ENCODE measurements at places on chromosomes 2 and 18.

DNA sequence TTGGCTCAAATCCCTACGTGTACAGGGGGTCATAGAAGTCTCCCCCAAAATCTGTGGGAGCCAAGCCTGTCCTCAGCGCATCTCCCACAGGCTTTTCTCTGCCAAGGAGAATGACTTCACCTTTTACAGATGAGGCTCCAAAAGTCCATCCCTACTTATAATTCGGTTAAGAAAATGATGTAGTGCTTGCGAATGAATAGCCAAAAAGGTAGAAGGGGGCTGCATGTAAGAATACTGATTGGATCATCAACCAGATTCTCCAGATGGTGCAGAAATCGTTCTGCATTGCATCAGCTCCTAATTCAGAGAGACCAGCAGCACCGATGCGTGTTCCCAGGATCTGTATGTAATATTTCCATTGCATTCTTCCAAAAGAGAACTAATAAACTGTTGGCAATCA lies 91.9 kb downstream of the EPHA4 start:
- no peak for DNase-seq

DNA sequence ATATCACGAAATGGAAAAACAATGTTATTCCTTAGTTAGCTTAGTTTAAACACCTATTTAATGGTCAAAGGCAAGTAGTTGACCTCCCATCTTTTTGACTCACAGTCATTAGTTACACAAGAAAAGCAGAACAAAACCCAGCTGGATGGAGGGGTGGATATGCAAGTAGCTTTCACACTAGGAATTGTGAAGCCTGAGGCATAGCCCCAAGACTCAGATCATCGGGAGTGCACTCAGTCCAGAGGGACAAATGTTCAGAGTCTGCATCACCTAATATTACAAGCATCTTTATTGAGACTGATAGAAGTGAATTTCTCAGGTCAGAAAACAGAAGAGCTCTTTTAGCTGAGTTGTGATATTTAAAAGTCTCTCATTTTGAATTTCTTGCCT lies 15.5 kb upstream of the CPS1 start:
- no peak for DNase-seq

DNA sequence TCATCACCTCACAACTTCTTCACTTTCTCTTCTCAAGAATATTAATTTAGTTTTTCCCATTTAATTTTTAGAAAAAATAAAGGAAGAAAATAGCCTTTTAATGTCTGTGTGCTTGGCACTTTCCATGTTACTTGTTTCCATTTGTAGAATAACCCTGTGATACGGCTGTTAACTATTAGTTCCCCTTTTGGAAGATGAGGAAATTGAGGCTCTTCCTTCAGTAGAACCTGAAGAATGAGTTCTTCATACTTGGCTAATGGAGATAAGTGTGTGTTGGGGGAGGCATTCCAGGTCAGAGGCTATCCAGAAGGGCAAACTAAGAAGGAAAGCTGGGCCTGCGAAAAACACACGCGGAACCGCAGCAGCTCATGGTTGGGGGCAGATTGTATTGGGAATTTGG lies 38.3 kb downstream of the ZNF532 start:
- no peak for DNase-seq

GRCh38 chr2:20567159-20567925 lies 83.6 kb downstream of the HS1BP3 start:
- DNase-seq, result no peak

GRCh38 chr2:202005272-202005887 lies 28.3 kb upstream of the FZD7 start:
- no peak for DNase-seq

GRCh38 chr2:38636069-38636468 lies 29.8 kb upstream of the GALM start:
- no peak for DNase-seq

GRCh38 chr2:53252115-53252514 lies 515.5 kb upstream of the CHAC2 start:
- no peak for DNase-seq

DNA sequence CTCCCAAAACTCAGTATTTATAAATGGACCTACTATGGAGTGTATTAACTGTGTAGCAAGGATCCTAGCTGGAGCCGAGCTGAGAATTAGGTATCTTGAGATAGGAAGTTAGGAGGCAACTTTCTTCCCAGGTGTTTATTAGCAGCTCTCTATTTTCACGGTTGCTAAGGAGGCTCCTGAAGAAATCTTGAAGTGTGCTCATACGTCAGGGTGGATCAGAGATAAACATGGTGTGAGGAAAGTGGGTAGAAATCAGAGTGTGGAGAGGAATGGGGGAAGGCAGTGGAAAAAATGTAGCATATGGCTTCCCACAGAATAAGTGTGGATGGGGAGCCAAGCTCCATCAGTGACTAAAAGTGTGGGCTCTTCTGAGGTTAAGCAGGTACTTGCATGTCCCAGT lies 104.3 kb downstream of the ABCA12 start:
- DNase-seq, result no peak

DNA sequence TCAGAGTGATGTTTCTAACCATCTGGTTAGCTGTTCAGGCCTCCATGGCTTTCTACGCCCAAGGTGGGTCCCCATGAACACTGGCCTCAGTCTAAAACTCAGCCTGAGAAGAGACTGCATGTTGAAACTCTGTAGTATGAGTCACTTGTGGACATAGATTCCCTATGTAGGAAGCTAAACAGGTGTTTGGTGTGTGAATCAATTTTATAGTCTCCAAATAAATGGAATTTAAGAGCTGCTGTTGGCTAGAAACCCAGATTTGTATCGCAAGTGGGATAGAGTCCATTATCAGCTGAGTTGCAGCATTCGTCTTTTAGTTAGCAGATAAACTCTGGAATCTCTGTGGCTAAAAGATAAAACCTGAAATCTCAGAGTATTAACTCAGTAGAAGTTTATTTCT lies 131.4 kb downstream of the KCNS3 start:
- no peak for DNase-seq

- no peak for DNase-seq
These were observed 58.2 kb upstream of the ST6GAL2 start for GRCh38 chr2:106944215-106944614.

DNA sequence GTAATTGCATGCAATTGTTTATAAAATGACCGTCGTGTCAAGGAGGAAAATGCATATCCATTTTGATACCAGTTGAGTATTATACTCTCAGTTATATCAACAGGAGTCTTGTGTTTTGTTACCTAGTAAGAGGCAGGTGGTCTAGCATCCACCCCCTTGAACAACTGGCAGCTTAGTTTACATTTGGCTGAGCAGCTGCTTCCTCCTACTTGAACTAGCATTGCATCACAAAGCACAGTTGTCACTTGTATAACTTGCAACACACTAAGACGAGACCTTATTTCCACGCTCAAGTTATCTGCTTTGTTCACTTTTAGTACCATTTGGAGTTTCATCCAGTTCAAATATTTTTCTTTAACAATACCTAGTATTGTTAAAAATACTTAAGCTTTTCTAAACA lies 75.4 kb upstream of the UBE2E3 start:
- DNase-seq, result no peak

GRCh38 chr2:201402651-201403562 lies 45.8 kb upstream of the FLACC1 start:
- no peak for DNase-seq

DNA sequence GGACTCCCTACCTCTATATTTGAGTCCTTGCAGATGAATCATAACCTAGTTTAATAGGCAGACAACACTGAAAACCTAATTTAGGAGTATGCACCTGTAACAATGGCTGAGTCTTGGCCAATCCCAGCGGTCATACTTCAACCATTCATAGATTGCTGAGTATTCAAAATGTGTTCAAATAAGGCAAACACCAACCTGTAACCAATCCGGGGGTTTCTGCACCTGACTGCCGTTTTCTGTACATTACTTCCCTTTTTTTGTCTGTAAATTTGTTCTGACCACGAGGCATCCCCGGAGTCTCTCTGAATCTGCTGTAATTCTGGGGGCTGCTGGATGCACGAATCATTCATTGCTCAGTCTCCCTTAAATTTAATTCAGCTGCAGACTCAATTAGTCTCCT lies 338.6 kb downstream of the STK39 start:
- no peak for DNase-seq

GRCh38 chr2:143852759-143853158 lies 667.2 kb downstream of the ZEB2 start:
- no peak for DNase-seq

DNA sequence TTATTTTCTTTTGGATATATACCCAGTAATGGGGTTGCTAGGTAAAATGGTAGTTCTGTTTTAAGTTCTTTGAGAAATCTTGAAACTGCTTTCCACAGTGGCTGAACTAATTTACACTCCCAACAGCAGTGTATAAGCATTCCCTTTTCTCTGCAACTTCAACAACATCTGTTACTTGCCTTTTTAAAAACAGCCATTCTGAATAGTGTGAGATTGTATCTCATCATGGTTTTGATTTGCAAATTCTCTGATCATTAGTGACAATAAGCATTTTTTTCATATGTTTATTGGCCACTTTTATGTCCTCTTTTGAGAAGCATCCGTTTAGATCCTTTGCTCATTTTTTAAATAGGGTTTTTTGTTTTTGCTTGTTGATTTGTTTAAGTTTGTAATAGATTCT lies 291.3 kb upstream of the COL3A1 start:
- DNase-seq, result no peak

- peak; percentile 90 for DNase-seq
These were observed 305.9 kb upstream of the TMEFF2 start for GRCh38 chr2:192500550-192501200.

DNA sequence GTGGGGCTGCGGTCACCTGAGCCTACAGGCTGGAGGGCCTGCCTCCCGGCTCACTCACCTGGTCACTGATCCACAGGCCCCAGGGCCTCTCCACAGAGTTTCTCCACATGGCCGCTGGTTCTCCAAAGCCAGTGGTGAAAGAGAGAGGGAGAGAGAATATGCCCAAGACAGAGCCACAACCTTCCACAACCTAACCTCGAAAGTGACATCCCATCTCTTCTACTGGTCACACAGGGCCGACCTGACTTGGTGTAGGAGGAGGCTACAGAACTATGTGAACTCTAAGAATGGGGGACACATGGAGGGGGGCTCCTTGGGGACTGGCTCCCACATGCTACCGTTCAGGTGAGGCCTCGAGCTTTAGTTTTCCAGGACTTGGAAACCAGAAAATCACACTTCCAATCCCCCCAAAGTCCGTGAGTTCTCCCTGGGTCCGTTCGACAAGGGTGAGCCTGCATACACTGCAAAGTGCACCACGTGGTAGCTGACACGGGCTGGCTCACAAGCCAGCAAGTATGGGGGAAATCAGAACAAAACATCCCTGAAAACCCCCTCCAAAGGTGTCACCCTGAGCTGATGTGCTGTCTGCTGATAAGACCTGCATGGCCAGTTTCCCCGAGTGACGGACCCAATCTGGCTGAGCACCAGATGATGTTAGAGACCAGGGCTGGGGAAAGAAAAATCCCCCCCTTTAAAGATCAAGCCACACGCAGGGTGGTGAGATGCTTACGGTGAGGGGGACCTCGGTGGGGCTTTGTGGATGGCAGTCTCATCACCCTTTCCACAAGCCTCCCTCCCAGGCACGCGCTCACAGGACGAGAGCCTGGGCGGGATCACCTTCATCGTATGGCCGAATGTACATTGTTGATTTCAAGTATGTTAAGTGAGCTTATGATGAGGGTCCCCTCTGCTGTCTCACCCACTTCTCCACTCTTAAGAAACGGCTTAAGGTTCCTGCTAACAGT lies 54.2 kb upstream of the SEMA4C start:
- no peak for DNase-seq

DNA sequence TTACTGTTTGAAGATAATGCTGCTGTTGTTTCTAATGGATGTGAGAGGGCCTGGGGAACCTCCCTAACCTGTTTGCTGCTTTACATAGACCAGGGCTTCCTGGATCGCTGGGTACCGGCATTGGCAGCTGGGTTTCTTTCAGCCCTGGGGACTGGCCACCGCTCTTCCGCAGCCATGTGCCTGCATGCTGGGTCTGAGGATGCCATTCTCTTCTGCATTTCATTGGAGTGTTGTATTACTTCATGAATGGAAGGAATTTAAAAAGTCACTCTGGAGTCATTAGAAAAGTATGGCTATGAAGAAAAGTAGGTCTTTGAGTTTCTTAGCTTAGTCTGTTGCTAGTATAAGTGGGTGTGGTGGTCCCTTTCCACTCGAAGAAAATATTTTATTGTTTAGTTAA lies 107.3 kb upstream of the MGAT5 start:
- DNase-seq, result no peak

DNA sequence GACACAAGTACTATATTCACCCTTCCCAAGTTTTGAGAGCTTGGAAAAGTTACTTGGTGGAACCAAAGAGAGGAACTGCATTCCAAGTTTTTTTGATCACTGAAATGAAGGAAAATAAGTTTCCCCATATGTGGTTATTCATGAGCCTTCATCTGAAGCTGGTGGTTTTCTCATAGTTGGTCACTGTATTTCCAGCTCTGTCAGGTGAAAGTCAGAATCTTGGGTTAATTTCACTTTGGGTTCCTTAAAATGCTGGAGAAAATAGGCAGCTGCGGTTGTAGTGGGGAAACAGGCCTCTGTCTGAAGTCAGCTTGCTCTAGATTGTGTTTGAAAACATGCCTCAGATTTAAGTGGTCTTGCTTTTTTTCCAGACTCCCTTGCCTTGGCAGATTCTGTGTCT lies 200.5 kb downstream of the HRH4 start:
- DNase-seq, result no peak

GRCh38 chr2:31386172-31386571 lies 28.4 kb downstream of the XDH start:
- no peak for DNase-seq

GRCh38 chr2:230325316-230326243 lies 1.4 kb upstream of the SP140L start:
- DNase-seq, result no peak

DNA sequence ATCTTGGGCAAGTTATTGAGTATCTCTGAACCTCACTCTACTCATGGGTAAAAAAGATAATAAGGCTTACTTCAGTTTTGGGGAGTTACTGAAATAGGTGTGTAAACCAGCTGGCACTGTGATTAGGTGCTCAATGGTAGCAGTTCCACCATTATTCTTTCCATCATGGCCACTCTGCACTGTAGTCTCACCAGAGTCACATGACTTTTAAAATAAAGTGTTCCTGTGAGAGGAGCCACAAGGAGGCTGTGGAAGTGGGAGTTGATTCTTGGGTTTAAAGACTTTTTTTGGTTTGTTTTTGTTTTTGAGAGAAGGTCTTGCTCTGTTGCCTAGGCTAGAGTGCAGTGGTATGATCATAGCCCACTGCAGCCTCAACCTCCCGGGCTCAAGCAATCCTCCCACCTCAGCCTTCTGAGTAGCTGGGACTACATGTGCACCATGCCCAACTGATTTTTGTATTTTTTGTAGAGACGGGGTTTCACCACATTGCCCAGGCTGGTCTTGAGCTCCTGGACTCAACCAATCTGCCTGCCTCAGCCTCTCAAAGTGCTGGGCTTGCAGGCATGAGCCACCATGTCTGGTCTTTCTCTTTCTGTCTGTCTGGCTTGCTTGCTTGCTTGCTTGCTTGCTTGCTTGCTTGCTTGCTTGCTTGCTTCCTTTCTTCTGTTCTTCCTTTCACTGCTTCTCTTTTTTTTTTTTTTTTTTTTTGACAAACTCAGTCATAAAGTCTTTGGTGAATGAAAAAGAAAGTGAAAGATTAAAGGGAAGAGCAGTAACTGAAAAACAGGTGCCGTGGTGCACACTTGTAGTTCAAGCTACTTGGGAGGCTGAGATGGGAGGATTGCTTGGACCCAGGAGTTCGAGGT lies 21.2 kb upstream of the ACVR1 start:
- no peak for DNase-seq

- DNase-seq, result no peak
These were observed 1.3 kb upstream of the RAX start for GRCh38 chr18:59274533-59274928.
